Epithelial cell of esophagus (primary cell): ENCODE measurements at places on chromosomes 5 and 9.
A peak's percentile ranks its signal among the peaks of the same experiment; 100 is the strongest.

DNA sequence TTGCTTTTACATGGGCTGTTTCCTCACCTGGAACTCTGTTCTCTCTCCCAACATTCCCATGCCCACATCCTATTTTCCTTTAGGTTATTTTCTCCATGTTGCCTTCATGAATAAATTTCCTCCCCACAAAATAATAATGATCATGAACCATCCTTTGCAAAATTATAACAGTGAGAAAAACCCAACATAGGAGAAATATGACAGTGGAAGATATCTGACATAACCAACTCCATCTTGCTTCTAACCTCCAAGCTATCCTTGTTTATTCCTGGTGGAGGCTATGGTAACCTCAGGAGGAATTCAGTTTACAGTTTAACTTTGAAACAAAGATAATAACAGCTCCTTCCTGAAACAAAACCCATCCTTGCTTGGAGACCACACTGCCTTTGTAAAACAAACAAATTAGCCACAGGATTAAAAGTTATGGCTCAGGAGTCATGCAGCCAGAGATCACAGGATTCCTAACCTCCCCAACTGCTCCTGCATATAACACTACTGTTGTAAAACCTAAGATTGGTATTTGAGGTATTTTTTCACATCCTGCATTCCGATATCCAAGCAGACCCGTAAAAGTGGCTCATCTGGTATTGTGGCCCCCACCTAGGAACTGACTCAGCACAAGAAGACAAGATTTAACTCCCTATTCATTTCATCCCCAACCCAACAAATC, 212.4 kb downstream of the TRIM32 start:
- no peak for DNase-seq

GRCh38 chr5:69029292-69029691, 64.5 kb upstream of the SLC30A5 start:
- DNase-seq, result no peak

- DNase-seq, result no peak
Observed at GRCh38 chr9:89606624-89607311, 2.0 kb downstream of the GADD45G start.

- DNase-seq, result peak; percentile 13
Observed at GRCh38 chr9:2837915-2838314, 6.0 kb downstream of the PUM3 start.

- DNase-seq, result no peak
Observed at GRCh38 chr5:138981586-138981985, 106.5 kb upstream of the LRRTM2 start.

GRCh38 chr9:93898502-93899426, 56.4 kb downstream of the BARX1 start:
- DNase-seq, result no peak

DNA sequence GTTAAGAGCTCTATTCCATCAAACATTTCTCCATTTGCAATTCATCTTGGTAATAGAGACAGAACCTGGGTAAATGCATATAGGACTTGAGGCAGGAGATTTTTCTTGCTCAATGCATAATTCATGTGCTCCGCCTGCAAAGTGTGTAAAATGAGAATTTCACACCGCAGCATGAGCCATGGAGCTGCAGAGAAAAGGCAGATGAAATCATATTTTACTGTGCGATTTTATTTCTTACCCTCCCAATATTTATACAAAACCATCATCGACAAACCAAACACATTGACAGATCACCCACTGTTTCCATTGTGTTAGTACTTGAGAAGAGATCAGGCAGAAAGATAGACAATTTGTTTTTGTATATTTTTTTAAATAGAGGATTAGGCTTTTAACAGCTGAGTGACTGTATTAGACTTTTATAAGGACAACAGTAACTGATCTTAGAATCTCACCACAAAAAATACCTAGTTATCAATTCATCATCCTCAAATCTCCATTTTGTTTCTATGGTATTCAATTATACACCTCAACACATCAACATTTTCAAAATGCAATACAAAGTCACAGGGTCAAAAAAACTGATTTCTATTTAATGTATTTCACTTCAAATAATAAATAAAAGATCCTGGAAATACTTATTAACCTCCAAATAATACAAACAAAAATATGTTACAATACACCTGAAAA, 191.1 kb downstream of the AP3B1 start:
- DNase-seq, result no peak

GRCh38 chr5:107056278-107056677, 614.5 kb downstream of the EFNA5 start:
- no peak for DNase-seq

GRCh38 chr5:93874080-93874479, 132.7 kb upstream of the POU5F2 start:
- DNase-seq, result peak; percentile 54

- peak; percentile 92 for DNase-seq
Observed at GRCh38 chr9:129175825-129176633, 2.0 kb downstream of the IER5L start.

- DNase-seq, result no peak
Observed at GRCh38 chr9:137143459-137143858, 4.5 kb downstream of the GRIN1 start.

- no peak for DNase-seq
Observed at GRCh38 chr9:133341369-133342068, 5.5 kb upstream of the SURF6 start.

GRCh38 chr5:56369361-56369811, 136.3 kb upstream of the ANKRD55 start:
- no peak for DNase-seq

DNA sequence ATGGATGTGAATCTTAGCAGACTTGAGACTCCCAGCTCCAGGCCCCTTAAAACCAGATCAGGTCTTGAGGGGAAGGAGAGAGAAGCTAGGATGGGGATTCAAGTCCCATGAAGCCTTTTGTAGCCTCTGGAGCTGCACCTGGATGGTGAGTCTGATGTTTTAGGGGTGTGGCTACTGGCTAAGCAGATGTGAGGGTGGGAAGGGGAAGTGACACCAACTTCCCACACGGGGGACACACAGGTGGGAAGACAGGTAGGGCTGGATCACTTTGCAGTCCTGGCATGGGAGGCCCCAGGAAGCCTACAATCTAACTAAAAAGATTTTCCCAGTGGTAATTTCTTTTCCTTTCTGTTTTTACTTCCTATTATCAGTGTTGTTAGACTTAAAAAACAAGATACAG, 38.7 kb upstream of the UBAP2 start:
- DNase-seq, result no peak

- DNase-seq, result peak; percentile 60
Observed at GRCh38 chr5:66892716-66893115, 296.5 kb downstream of the MAST4 start.

DNA sequence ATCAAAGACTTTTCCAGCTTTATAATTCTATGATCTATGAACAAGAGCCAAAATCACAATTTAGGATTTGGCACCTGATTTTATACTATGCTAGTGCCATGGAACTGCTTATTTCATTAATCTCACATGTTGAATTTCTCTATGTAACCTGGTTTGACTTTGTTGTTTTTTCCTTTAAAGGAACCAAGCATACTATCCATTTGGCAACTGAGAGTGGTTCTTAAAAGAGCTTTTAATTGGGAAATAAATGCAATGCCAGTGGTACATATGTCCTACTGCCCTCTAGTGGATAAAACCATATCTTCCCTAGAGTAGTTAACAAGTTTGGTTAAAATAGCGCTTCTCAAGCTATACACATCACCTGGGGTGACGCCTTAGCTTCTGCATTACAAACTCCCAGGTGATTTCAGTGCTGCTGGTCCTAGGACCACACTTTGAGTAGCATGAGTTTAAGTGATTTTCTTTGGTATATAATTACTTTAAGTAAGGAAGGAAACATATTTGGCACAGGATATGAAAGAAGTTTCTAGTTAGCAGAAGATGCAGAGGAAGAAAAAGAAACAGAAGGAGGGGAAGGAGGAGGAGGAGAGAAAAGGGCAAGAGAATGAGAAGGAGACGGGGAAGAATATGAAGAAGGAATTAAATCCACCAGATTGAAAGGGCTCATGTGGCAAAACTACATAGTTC, 56.8 kb downstream of the FGF10 start:
- DNase-seq, result peak; percentile 67

DNA sequence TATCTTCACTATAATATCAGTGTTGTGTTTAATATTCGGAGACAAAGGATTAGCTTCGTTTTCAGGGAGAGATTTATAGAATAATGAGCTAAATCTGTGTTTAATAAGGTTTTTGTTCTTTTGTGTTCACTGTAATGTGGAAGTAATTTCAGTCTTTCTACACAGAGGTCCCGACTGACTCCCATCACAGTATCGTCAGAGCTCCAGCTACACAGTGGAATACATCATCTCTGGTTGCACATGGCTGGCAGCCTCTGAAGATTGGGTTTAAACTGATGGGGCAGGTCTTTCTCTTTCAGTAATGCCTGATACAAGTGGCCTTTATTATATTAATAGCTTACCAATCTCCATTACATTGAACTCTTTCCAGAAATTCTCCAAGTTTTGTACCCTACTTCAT, 736.7 kb upstream of the RIOK2 start:
- DNase-seq, result no peak

DNA sequence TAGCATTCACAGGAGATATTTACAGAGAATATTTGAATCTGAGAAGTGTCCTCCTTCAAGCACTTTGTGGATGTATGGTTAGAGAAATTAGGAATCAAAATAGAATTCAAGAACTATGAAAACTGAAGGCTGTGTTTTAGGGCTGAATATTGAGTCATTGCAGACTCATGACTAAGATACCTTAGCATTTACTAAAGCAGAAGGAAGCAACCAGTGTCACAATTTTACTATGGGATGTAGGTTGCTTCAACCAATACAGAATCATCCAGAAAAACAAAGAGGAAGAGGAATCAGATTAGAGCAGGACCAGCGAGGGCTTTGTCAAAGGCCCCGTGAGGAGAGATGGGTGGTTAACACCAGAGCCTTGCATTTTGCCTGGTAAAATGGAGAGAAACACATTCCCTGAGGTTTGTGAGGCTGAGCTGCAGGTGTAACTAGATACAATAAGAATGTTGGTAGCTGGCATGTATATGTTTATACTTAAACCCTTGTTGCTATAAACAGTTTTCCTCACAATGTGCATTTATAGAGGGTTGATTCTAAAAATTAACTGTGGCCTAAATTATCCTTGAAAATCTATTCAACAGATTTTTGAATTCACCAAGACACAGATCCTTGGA, 518.1 kb downstream of the AGTPBP1 start:
- DNase-seq, result peak; percentile 76

DNA sequence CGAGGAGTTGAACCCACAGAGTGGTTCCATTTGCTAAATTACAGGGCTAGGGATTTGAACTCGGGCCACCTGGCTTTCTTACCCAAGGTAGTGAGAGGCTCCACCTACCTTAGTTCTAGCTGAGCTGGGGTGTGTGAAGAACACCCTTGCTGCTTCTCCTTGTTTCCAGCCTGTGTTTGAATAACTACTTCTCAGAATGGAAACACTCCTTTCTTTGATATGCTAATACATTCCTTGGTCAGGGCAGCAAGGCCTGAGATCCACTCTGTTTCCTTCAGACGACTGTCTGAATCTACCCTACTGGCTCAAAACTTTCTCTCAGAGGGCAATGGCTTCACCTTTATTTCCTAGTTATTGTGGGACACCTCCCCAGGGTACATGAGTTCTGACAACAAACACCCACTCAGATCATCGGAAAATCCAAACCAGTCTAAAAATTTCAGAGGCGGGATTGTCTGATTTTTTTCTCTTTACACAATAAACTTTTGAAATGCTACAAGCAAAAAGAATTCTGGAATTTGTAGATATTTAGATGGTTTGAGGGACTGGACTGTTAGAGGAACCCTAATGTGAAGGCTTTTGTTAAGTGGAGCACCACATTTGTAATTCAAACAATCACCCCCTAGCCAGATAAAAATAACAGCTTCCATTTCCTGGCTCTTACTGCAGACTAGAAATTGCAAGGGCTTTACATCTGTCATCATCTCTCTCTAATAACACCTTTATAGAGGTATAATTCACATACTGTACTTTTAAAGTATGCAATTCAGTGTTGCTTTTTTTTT, 4.0 kb upstream of the ATP6V1G1 start:
- DNase-seq, result peak; percentile 24

GRCh38 chr5:157275403-157275802, 9.5 kb downstream of the CYFIP2 start:
- no peak for DNase-seq

GRCh38 chr9:73357607-73358006, 205.9 kb downstream of the ANXA1 start:
- DNase-seq, result no peak

GRCh38 chr5:74500110-74500917, 140.2 kb downstream of the ENC1 start:
- DNase-seq, result no peak

DNA sequence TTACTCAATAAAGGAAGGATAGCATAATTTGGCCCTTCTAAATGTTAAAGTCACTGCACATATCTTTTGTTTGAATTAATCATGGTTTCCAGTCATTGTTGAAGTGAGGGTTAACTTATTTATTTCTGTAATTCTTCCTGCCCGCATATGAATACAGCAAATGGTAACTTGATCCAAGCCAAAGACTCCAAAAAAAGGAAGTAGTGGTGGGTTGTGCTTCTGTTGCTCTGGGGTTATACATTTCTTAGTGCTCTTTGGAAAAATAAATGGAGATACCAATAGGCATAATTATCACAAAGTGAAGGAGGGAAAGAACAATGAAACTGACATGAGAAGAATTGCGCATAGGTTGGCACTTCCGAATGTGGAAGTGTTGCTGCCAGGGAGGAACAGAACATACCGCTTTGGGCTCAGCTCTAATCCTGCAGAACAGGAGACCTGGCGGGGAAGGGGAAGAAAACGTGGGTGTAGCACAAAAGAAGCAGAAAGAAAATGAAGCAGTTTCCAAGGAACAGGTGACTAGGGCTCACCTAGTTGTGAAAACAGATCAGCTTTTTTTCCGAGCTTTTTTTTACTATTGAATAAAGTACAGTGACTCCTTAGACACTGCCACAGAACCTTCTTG, 69.7 kb upstream of the TAF11L2 start:
- no peak for DNase-seq

- no peak for DNase-seq
Observed at GRCh38 chr5:83527221-83527620, 55.7 kb downstream of the VCAN start.

GRCh38 chr5:136375920-136376319, 10.6 kb upstream of the TRPC7 start:
- DNase-seq, result peak; percentile 11
